Neural progenitor cell (in vitro differentiated cells): ENCODE measurements at places on chromosomes 11 and 22.

- no peak for DNase-seq
These were observed 14.5 kb downstream of the MYH9 start for GRCh38 chr22:36373258-36373579.

- DNase-seq, result no peak
These were observed 24.0 kb upstream of the GNB1L start for GRCh38 chr22:19878461-19879245.

GRCh38 chr22:19082101-19082500 lies 40.1 kb downstream of the DGCR2 start:
- no peak for DNase-seq

- no peak for DNase-seq
These were observed 9.6 kb downstream of the PARVB start for GRCh38 chr22:44033694-44034093.

GRCh38 chr11:123174196-123175183 lies 20.6 kb downstream of the CLMP start:
- peak; percentile 62 for DNase-seq

- no peak for DNase-seq
These were observed 52.0 kb upstream of the DEPDC7 start for GRCh38 chr11:32963721-32964120.

- peak; percentile 84 for DNase-seq
These were observed 10.7 kb downstream of the LSP1 start for GRCh38 chr11:1863352-1864216.

GRCh38 chr11:95144313-95145235 lies 54.9 kb downstream of the ENDOD1 start:
- no peak for DNase-seq

DNA sequence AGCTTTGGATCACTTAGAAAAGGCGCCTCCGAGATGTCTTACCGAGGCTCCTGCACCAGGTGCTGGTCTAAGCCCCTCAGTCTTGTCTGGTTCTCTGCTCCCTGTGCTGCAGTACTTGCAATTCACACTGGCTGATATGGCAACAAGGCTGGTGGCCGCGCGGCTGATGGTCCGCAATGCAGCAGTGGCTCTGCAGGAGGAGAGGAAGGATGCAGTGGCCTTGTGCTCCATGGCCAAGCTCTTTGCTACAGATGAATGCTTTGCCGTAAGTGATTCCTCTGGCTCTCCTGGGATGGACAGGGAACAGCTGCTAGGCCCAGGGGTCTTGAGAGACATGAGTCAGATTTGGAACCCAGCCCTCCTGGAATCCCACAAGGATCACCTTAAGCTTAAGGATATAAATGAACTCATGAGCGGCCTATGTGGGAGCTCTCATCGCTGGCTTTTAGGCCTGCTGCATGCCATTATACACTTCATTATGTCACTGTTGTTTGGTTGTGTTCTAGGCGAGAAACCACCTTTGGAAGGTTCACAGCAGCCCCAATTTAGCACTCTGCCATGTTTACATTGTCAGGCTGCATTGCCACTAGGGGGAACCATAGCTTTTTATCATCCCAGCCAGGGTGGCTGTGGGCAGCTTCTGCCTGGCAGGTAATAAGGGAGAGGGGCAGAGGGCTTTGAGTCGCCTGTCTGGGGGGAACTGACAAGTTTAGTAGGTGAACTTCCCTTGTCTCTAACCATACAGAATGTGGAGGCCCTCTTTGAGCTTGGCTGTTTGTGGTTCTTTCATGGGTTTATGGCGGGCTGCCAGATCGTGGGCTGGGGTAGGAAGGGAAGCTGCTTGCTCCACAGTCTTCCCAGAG lies 8.5 kb downstream of the ACAD8 start:
- peak; percentile 67 for DNase-seq

DNA sequence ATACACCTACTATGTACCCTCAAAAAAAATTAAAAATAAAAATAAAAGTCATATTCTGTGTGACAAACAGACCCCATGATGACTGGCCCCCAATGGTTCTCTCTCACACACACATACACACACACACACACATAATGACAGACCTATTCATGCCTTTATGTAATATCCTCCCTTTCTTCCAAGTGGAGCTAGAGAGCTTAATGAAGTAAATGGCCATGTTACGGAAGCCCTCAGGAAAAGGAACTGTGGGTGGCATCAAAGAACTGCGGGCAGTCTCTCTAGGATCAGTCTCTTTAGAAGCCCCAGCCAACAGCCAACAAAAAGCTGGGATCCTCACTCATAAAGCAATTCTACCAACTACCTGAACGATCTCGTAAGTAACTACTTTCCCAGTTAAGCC lies 125.5 kb downstream of the SIK3 start:
- DNase-seq, result peak; percentile 36
